ENCODE measurements at places on chromosomes 2 and 18. TPM values are rescaled to one million over a fixed set of nuclear protein-coding genes. Genes with fewer than 3 reads are reported as not detected.

DPP10 gene
- total RNA-seq: 6.0 TPM

- no peak for DNase-seq
Measured at GRCh38 chr2:189608170-189608569, 27.6 kb upstream of the SLC40A1 start.

DNA sequence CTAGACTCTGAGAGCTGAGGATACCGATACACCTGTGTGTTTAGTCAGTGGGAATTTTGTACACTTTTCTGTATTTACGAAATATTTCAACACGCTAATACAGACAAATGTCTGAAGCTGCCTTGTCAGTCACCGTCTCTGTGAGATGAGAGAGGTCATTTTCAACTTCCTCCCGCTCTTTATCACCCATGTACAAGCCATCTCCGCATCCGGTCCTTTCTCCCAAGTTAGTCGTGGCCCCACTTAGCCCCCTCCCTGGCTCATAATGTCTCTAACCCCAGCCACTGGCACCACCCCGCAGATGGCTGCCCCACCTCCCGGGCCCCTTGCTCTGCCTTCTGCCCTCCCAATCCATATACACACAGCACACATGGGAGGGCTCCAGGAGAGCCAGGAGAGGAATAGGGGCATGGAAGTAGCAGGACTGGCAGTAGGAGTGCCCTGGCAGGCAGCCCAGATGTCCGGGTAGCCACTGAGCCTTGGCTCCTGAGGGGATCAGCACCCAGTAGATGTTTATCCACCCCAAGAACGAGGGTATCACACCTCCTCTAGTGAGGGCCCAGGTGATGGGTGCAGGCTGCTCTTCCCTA is 2.0 kb upstream of the RUFY4 start:
- DNase-seq: no peak

GRCh38 chr18:54690198-54690597 is 99.2 kb downstream of the DYNAP start:
- DNase-seq: no peak

GRCh38 chr2:44884677-44885076 is 56.8 kb upstream of the SIX3 start:
- no peak for DNase-seq

DNA sequence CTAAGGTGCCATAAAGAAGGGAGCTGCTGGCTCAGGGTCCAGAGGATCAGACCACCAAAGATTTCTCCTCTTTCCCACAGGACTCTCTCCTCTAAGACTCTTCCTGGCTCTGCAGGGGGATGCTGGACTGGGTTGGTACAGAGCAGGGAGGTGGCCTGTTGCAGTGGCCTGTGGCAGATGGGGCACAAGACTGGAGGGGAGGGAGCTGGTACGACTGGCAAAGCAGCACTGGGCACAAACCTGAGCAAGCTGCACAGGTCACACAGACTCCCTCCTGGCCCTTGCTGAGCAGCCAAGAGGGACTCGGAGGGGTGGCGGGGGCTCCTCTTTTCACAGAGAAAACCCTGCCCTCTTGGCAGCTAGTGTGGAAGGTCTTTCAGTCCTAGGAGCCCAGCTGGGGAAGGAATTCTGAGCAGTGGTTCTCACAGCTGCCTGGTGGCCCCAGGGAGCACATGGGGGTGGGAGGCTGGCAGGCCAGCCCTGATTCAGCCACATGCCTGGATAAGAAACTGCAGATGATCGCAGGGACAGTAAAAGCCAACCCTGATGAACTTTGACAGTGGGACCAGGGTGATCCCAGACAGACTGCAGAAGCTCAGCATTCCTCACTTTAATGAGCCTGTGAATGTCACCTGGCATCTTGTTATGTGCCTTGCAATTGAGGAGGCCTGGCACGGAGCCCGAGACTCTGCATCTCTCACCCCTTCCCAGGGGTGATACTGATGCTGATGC is 32.5 kb upstream of the ACAA2 start:
- DNase-seq: no peak

- DNase-seq: no peak
Measured at GRCh38 chr18:80148326-80149199, 39.5 kb downstream of the ADNP2 start.

DNA sequence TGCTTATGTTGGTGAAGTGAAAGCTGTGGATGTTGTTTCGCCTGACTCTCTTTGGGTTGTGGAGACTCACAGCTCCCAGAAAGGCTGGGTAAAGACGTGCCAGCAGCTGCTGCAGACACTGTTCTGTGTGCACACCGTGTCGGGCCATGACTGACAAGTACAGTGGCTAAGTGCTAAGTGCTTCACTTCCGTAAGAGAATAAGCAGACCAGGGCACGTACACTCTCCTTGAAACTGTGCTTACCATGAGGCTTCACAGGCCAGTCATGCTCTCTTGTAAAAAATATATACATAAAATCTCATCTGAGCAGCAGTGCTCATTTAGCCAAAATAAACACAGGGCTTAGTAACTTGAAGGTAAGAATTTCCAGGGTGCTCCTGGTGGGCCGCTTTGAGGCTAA is 86.0 kb downstream of the NRP2 start:
- DNase-seq: no peak

GRCh38 chr18:9184998-9185613 is 48.5 kb downstream of the ANKRD12 start:
- no peak for DNase-seq

COL6A3 gene
- 3.9 TPM for total RNA-seq

GRCh38 chr2:102664471-102664909 is 45.1 kb downstream of the SLC9A2 start:
- no peak for DNase-seq

SCN7A gene
- 0.32 TPM for total RNA-seq

- DNase-seq: no peak
Measured at GRCh38 chr18:35378574-35378896, 1.4 kb upstream of the ZNF396 start.

DNA sequence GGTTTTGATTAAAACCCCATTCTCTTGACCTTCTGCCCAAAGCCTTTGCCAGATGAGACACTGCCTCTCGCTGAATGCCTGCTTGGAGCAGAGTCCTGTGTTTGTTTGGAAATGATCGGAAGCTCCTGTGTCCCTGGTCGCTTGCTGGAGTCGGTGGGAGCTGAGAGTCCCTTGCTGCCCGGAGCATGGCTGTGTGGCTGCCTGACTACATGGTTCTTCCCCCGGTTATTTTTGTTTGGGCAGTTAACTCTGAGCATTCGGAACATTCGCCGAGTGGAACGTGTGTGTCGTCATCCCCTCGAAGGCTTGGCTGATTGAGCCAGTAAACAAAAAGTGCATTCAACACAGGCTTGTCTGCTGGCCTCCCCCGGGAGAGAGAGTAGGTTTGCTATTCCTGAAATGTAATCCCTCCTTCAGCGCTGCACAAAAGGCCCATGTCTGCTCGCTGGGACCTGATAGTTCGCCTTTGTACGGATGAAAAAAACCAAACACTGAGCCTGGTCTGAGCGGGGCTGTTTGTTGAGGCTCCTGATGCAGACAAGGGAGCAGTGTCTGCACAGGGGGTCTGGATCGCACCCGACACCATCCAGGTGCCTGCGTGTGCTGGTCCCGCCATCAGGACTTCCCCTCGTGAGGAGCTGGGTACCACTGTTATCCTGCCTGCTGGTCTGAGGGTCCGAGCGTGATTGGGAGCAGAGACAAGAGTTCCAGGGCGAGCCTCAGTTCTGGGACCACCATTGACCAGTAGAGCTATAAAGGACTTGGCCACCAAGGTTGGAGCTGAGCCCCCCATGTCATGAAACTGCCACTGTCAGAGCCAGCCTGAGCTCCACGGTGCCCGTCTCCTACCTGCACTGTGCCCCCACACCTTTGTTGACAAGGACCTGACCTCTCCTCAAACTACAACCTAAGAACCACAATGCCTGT is 83.8 kb downstream of the AGAP1 start:
- no peak for DNase-seq
